ENCODE measurements at places on chromosomes 3 and 15.

- no peak for DNase-seq
These were observed 105.5 kb downstream of the MME start for GRCh38 chr3:155185631-155186071.

GRCh38 chr15:71437919-71438318 is 322.6 kb downstream of the THSD4 start:
- DNase-seq, result no peak

DNA sequence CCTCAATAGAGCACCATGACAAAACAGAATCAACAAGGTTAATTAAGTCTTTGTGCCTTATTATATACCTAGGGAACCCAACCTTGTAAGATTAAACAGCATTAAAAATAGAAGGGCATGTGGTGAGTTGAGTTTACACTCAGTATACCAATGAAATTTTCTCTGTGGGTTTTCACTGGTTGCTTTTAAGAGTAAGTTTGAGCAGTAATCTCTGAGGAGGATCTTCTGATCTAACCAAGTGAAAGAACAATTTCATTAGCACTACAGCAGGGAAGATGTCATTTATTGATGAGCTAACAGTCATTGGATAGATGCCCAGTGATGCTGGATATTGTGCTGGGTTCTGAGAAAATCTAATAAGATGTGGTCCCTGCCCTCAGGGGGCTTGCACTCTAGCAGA is 26.9 kb upstream of the AKAP13 start:
- DNase-seq, result no peak

GRCh38 chr15:90762109-90762508 is 45.0 kb downstream of the BLM start:
- no peak for DNase-seq

GRCh38 chr3:110734524-110734923 is 337.1 kb upstream of the NECTIN3 start:
- no peak for DNase-seq

- no peak for DNase-seq
These were observed 41.4 kb downstream of the DNAJB8 start for GRCh38 chr3:128425142-128425845.
